ENCODE measurements at places on chromosomes 5 and 9.

GRCh38 chr9:121690316-121690715 is 38.9 kb downstream of the DAB2IP start:
- DNase-seq: no peak

GRCh38 chr5:32710550-32711361 is at the start of gene NPR3:
Gene NPR3 (plus strand): TSS chr5:32711321. CDS start chr5:32711777, 456 bp downstream.
- DNase-seq: no peak

GRCh38 chr9:83197591-83197990 is 134.6 kb upstream of the RASEF start:
- DNase-seq: no peak

DNA sequence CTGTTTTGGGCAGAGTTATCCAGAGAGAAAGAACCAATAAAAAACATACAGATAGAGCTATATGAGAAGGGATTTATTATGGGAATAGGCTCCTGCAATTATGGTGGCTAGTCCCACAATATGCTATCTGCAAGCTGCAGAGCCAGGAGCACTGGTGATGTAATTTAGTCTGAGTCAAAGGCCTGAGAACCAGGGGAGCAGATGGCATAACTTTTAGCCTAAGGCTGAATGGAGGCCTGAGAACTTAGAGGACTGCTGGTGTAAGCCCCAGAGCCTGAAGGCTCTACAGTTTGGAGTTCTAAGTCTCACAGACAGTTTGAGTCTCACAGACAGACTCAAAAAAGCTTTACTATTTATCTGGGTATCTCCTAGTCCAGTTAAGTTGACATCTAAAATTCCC is 263.8 kb downstream of the FBXL7 start:
- DNase-seq: no peak

GRCh38 chr9:109176963-109177362 is 9.9 kb upstream of the FRRS1L start:
- DNase-seq: no peak

GRCh38 chr5:125612776-125613175 is 810.4 kb upstream of the GRAMD2B start:
- DNase-seq: no peak

DNA sequence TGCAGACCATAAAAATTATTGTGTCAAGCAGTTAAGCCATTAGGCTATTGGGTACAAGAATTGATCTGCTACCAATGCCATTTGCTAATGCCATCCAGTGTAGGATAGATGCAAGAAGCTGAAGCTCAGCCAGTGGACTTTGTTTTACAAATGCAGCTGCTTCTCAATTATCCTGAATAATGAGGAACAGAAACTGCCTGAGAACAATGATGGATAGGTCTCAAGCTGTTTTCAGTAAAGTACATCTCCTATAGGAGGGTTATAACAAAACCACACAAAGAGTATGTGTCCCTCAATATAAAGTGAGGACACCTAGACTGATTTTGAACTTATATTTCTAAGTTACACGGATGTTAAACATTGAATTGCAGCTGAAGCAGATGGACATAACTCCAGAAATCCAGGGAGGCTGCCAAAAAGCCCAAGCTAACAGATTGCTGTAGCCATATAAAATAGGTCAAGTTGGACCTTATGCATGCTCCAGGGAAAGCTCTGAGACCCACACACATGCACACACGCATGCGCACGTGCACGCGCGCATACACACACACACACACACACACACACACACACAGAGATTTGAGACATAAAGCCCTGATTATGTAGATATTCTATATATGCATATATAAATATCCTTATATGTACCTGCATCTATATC is 482.7 kb upstream of the CD180 start:
- no peak for DNase-seq
